Activated T-cell treated with anti-CD3 and anti-CD28 coated beads for 1 hour (primary cell): ENCODE measurements at places on chromosomes 2 and 18.

- no peak for DNase-seq
Measured at GRCh38 chr2:9973690-9974089, 22.2 kb downstream of the GRHL1 start.

DNA sequence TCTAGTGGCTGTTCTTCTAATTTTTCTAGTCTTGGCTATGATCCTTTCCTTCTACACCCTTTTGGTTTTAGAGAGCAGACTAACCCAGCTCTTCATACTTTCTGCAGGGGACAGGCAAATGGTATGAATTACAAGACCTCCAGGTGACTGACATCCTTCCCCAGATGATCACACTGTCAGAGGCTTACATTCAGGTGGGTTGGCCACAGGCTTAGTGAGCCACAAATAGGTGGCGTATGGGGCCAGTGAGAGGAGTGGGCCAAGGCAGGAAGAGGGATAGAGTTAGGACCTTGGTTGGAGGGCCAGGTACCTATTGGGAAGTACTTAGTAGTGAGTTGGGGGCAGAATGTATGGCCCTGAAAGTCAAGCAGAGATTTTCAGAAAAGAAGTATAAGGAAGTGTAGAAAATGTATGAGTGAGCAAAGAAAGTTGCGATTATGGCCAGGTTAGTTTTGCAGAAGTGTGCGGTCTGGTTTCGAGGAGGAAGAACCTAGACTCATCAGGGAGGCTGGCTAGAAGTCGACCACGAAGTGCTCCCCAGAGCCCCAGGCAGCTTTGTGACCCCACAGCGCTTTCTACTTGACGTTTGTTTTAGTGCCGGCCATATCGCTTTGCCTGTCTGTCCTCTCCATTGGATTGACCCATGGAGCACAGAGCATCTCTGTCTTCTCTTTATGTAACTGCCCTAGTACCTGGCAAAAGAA is 20.0 kb downstream of the SFTPB start:
- DNase-seq: no peak

DNA sequence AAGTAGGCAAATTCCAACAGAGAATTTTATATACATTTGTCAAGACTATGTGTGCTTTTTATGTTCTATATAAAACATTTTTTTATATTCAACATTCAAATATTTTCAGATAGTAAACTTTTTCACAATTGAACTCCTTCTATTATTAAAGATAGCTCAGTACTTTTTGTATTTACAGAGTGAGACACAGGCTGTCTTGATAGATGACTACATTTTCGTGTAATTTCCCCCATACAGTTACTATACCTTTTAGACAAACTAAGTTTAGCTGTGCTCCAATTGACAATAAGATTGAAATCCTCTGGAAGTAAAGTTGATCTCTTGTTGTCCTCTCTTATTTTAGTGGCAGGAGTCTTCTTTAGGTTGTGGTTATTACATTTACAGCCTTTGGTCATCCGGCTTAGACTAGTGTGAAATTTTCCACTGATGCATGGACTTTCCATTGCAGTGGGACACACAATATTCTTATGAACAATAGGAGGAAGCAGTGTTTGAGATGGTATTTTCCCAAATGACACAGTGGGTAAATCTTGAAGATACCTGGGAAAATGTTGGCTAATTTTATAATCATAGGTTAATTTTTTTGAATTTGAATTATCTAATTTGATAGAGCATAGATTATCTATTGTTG is 21.0 kb downstream of the ZSWIM2 start:
- no peak for DNase-seq

- no peak for DNase-seq
Measured at GRCh38 chr2:163312713-163313112, 423.1 kb downstream of the FIGN start.

DNA sequence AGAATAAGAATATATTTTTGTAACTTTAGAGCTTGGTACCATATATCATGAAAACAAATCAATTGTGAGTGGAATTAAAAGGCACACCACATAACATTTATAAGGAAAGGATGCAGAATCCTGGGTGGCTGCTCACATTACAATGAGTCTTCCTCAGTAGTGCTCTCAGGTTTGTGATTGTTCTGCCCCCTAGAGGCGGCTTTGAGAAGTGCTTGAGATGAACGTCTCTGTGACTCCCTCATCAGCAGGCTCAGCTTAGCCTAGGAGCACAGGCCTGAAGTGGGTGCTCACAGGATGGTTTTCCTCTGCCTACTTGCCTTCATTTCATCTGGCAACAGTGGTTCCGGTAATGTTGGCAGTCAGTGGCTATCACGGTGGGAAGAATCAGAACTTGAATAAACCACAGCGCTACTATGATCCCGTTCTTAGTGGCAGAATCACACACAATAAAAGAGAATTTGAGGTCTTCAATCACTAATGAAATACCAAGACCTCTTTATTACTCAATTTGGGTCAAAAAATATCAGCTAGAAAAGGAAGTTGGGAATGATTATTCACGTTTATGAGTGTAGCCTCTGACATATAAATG is 38.1 kb upstream of the B4GALT6 start:
- DNase-seq: peak; percentile 57

- no peak for DNase-seq
Measured at GRCh38 chr2:226403369-226403768, 396.3 kb downstream of the IRS1 start.

- DNase-seq: no peak
Measured at GRCh38 chr2:191389288-191389687, 144.1 kb downstream of the MYO1B start.
